H54 (cell line): ENCODE measurements at places on chromosomes 7 and 10.

DNA sequence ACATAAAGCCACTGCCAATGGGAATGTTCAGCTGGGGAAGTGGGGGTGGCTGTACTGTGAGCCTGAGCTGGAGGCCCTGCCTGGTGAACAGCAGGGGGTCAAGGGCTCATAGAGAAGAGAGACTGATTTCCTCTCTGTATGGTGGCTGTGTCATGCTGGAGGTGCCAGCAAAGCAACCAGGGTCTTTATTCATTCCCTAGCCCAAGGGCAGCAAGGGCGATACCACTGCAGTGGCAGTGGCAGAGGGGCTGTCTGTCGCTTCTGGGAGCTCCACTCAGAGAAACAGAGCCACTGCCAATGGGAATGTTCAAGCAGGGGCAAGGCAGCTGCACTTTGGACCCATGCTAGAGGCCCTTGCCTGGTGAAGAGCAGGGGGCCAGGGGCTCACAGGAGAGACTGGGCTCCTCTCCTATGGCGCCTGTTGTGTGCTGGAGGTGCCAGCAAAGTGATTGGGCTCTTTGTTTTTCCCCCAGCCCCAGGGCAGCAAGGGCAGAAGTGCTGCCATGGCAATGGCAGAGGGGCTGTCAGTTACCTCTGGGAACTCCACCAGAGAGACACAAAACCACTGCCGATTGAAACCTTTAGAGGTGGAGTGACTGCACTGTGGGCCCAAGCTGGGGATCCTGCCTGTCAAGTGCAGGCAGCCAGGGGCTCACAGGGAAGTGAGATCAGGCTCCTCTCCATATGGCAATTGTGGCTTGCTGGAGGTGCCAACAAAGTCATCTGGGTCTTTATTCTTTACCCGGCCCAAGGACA, 545.1 kb downstream of the SH2D4B start:
- DNase-seq, result no peak

DNA sequence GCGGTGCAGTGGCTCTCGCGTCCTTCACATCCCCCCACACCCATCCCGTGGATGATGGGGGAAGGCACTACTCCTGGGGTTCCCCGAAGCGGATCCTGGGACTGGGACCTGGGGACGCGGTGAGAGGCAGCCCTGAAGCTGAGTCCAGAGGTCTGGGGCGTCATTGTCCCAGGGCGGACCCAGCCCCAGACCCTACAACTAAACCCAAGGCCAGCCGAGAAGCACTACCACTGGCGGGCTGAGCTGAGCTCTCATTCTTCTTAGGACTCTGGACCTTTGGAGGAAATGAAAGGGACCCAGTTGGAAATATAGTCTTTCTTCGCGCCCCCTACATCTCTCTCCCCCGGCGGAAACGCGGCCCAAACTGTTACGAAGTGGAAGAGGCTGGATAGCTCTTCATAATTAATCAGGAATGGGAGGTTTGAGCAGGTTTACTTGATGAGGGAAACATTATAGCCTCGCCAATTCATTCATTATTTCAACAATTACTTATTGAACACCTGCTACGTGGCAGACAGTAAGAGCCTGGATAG, 389 bp upstream of the FBXL15 start:
- no peak for DNase-seq

- DNase-seq, result peak; percentile 70
These were observed 102.5 kb downstream of the RAMP3 start for GRCh38 chr7:45259966-45260646.

- no peak for DNase-seq
These were observed 9.9 kb downstream of the CNNM1 start for GRCh38 chr10:99339077-99339476.

DNA sequence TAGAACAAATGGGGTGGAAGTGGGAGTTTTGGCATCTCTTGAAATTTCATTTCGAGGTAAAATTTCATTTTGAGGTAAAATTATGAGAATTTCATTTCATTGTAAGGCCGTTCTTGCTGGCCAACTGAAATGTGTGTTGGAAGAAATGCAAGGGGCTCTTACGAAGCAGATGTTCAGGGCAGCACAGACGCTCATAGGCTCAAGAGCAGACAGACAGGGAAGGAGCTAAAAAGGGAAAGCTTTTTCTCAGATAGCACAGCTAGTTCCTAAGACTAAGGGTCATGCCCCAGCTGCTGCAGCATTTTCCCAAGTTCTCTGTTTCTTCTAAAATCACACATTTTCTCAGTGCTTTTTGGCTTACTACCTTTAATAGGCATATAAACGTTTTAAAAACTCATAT, 65.1 kb upstream of the SFMBT2 start:
- DNase-seq, result no peak
